Neuronal stem cell (in vitro differentiated cells): ENCODE measurements at places on chromosomes 1 and 21.

DNA sequence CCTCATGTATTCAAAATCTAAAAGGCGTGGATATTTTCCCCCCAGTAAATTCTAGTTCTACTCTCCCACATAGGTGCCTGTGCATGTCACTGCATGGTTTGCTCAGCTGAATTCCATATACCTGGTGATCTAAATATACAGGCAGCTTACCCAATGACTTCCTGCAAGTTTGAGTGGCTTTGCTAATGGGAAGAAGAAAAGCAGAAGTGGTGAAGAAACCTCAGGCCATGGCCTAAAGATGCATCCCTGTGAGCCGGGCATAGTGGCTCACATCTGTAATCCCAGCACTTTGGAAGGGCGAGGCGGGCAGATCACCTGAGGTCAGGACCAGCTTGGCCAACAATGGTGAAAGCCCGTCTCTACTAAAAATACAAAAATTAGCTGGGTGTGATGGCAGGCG, 11.5 kb downstream of the SLC44A3 start:
- DNase-seq = no peak
- H3K4me3 ChIP-seq = no peak overlapping the region
- no peaks in the 10 kb centered on the region for H3K36me3 ChIP-seq
- H3K27ac ChIP-seq = no peak overlapping the region
- no peaks in the 10 kb centered on the region for H3K27me3 ChIP-seq

DNA sequence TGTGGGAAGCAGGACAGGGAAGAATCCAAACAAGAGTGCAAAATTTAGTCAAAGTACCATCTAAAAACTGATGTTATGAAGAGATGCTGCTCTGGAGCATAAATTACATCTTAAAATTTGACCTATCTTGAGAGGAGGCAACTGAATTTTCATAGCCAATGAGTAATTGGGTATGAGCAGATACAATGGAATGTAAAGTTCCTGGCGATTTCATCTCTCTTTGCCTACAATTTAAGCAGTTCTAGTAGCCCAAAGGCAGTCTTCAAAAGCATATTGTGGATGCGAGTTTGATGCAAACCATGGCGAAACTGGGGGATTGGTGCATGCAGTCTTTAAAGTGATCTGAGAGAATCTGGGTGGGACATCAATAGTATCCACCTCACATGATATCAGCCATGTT, 1265.9 kb downstream of the BRINP3 start:
- H3K4me3 ChIP-seq = no peak overlapping the region
- DNase-seq = no peak
- H3K27me3 ChIP-seq = no peaks in the 10 kb centered on the region
- H3K4me1 ChIP-seq = peaks cover 5% of the 10 kb centered on the region
- H3K36me3 ChIP-seq = no peaks in the 10 kb centered on the region

- no peaks in the 10 kb centered on the region for H3K27me3 ChIP-seq
- no peak for DNase-seq
- H3K36me3 ChIP-seq = peaks cover 61% of the 10 kb centered on the region
- no peak overlapping the region for H3K4me3 ChIP-seq
- no peaks in the 10 kb centered on the region for H3K4me1 ChIP-seq
- H3K27ac ChIP-seq = no peak overlapping the region
These were observed 51.7 kb downstream of the PCNT start for GRCh38 chr21:46375560-46376230.

DNA sequence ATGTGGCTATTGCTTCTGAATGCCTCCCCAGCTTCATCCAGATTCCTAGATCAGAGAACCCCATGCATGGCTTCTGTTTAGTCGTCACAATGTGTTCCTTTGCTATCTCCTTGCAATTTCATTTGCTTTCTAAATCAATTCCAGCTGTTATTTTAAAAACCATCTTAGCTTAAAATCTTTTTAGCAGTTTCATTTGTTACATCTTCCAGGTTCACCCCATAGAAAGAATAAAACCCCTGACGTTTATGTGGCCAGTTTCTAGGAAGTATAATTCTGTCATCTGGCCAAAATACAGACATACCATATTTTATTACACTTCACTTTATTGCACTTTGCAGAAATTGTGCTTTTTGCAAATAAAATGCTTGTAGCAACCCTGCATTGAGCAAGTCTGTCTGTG, 278.4 kb downstream of the PTPRC start:
- no peak for DNase-seq
- H3K36me3 ChIP-seq = peaks cover 67% of the 10 kb centered on the region
- no peak overlapping the region for H3K27ac ChIP-seq
- H3K27me3 ChIP-seq = no peaks in the 10 kb centered on the region
- H3K4me3 ChIP-seq = no peak overlapping the region
- H3K4me1 ChIP-seq = no peaks in the 10 kb centered on the region

- no peaks in the 10 kb centered on the region for H3K36me3 ChIP-seq
- no peak overlapping the region for H3K27ac ChIP-seq
- no peak overlapping the region for H3K4me3 ChIP-seq
- DNase-seq = no peak
- H3K27me3 ChIP-seq = peaks cover 38% of the 10 kb centered on the region
- peaks cover 1% of the 10 kb centered on the region for H3K4me1 ChIP-seq
These were observed 7.9 kb downstream of the LAD1 start for GRCh38 chr1:201391225-201391624.
